HS-27A (cell line): ENCODE measurements at places on chromosomes 1 and 21.

GRCh38 chr1:118340928-118341910 is 156.2 kb upstream of the SPAG17 start:
- DNase-seq = no peak

- DNase-seq = no peak
Measured at GRCh38 chr1:193448682-193449461, 262.5 kb upstream of the B3GALT2 start.

DNA sequence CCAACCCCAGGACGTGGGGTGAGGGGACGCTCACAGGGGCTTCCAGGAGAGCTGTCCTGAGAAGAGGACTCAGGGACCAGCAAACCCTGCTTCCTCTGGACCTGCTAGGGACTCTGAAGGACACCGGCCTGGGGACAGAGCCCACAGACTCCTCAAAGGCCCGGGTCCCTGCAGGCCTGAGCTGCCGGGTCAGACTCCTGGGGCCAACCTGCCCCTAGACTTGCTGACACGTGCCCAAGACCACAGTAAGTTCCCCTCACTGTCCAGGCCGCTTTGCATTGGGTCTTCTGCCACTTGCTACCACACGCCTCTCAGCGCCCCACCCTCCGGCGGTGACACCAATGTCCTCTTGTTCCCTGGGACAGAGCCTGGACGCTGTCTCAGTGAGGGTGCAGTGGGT is 106.6 kb upstream of the IFFO2 start:
- no peak for DNase-seq

GRCh38 chr1:218667781-218668516 is 322.8 kb downstream of the TGFB2 start:
- no peak for DNase-seq

DNA sequence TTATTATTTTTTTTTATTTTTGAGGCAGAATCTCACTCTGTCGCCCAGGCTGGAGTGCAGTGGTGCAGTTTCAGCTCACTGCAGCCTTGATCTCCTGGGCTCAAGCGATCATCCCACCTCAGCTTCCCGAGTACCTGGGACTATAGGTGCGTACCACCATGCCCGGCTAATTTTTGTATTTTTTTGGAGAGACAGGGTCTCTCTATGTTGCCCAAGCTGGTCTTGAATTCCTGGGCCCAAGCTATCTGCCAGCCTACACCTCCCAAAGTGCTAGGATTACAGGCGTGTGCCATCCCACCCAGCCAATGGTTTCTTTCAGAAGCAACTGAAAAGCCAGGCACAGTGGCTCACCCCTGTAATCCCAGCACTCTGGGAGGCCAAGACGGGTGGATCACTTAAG is 2.3 kb downstream of the KRTCAP2 start:
- no peak for DNase-seq

DNA sequence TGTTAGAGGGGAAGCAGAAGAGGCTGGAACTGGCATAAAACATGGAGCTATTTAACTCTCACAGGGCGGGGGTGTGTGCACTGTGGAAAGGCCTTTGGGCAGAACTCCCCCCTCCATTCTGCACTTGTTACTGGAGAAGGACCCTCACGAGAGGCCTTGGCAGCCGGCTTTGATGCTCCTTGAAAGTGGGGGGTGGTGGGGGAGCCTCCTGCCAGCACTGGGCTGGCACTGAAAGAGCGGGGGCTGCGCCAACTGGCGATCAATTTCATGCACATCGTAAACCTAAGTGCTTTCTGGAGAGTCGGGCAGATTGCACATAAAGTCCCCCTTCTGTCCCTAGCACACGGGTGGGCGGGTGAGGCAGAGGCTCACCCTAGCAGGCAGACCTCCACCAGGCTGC is 28.9 kb downstream of the FOXO6 start:
- no peak for DNase-seq

GRCh38 chr1:34270181-34270580 is 93.5 kb downstream of the C1orf94 start:
- DNase-seq = no peak

- DNase-seq = no peak
Measured at GRCh38 chr21:22536509-22536908, 1538.3 kb downstream of the NCAM2 start.

DNA sequence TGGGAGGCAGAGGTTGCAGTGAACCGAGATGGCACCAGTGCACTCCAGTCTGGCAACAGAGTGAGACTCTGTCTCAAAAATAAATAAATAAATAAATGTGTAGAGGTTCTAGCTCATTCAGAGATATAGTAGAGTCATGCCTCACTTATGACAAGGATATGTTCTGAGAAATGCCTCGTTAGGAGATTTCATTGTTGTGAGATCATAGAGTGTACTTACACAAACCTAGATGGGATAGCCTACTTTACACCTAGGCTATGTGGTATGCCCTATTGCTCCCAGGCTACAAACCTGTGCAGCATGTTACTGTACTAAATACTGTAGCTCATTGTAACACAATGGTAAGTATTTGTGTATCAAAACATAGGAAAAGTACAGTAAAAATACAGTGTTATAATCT is 155.3 kb upstream of the JUN start:
- no peak for DNase-seq

DNA sequence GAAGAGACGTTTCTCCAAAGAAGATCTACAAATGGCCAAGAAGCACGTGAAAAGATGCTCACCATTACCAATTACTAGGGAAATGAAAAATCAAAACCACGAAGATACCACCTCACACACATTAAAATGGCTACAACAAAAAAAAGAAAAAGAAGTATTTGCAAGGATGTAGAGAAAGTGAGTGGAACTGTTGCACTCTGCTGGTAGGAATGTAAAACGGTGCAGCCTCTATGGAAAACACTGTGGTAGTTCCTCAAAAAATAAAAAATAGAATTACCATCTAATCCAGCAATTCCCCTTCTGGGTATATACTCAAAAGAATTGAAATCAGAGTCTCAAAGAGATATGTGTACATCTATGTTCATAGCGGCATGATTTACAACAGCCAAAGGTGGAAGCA is 115.4 kb upstream of the EDN2 start:
- no peak for DNase-seq

- no peak for DNase-seq
Measured at GRCh38 chr1:110538075-110538474, 19.1 kb upstream of the KCNA10 start.

GRCh38 chr1:41681331-41682098 is 197.0 kb upstream of the EDN2 start:
- DNase-seq = no peak

GRCh38 chr1:153364156-153364555 is 6.5 kb downstream of the S100A9 start:
- no peak for DNase-seq

DNA sequence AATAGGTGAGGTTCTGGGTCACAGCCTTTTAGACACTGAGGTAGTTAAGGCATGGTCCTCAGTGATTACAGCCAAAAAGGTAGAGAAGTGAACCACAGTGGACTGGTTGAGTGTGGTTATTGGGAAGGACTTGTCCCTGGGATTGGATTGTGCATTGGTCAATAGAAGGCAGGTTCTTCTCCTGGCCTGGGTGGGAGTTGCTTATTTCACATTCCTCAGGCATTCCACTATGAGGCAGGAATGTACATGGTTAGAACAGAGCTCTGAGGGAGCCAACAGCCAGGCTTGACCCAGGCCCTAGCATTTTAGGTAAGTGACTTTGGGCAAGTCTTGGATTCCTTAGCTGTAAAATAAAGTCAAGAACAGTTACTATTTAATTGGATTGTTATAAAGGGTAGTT is 97.9 kb upstream of the MARK1 start:
- DNase-seq = no peak

- DNase-seq = no peak
Measured at GRCh38 chr1:61368876-61369275, 286.5 kb downstream of the NFIA start.

DNA sequence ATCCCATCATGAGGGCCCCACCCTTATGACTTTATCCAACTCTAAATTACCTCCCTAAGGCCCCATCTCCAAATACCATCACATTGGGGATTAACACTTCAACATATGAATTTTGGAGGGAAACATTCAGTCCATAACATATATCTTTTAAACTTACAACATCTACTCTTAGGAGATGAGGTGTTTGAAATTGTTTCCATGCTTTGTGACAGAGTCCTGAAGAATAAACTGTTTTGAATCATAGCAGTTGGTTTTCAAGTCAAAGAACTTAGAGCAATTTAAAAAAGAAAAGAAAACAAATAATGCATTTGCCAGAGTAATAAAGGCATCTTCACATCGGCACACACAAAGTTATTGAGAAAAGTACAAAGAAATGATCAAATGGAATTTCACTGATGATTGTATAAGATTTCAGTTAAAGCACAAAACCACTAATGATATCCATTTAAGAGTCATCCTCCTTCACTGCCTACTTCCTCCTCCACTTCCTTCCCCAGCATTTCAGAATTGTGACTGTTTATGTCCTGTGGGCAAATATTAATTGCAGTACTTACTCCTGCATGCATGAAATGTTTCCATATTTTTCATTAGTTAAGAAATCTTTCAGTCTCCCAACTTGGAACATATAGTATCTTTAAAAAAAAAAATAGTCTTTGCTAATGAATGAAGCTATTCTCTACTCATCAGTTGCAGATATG is 202.0 kb downstream of the LRRC40 start:
- DNase-seq = no peak

- DNase-seq = no peak
Measured at GRCh38 chr1:203139976-203140475, 12.5 kb downstream of the ADORA1 start.

- DNase-seq = no peak
Measured at GRCh38 chr1:204255225-204255624, 41.4 kb upstream of the GOLT1A start.

DNA sequence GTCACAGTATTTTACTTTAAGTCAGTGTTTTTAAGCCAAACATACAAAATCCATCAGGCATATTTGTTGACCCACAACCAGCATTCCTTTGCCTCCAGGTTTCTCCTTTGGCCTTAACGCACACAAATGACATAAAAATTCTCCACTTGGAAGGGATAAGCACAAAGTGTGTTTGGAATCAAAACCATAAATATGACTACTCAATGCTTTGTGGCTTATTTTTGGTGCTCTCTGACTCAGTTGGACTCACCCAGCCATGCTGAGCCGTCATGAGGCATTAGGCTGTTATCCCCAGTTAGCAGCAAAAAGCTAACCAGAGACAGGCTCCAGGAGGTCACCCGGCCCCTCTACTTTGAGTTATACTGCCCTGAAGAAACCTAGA is 948 bp downstream of the PRUNE1 start:
- no peak for DNase-seq

GRCh38 chr1:95223110-95223509 is 10.9 kb upstream of the RWDD3 start:
- no peak for DNase-seq

- DNase-seq = peak; percentile 34
Measured at GRCh38 chr21:31198575-31198974, 145.5 kb downstream of the TIAM1 start.

DNA sequence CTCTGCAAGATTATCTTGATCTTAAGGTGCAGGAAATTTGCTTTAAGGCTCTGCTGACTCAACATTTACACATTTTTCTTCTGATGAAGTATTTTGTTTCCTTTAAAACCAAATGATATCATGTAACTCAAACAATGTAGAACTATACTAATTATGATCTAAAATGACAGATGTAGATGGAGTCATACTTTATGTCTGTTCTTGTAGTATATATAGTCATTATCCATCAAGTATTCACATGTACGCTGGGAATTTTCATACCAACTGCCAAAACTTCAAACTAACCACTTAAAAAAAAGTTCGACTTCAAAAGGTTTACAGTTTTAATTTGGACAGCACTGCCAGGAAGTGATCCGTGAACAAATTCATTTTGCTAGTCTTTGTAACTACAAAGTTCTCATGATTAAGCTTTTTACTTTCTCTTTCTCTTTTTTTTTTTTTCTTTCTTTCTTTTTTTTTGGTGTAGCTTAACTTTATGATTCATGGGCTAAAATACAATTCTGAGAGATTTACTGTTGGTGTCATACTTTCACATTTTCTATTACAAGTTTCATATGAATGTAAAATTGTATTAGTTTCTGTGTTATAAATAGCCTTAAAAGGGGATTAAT is 509.0 kb upstream of the CXADR start:
- DNase-seq = peak; percentile 27

GRCh38 chr1:91846007-91846638 is 39.8 kb downstream of the TGFBR3 start:
- peak; percentile 51 for DNase-seq

DNA sequence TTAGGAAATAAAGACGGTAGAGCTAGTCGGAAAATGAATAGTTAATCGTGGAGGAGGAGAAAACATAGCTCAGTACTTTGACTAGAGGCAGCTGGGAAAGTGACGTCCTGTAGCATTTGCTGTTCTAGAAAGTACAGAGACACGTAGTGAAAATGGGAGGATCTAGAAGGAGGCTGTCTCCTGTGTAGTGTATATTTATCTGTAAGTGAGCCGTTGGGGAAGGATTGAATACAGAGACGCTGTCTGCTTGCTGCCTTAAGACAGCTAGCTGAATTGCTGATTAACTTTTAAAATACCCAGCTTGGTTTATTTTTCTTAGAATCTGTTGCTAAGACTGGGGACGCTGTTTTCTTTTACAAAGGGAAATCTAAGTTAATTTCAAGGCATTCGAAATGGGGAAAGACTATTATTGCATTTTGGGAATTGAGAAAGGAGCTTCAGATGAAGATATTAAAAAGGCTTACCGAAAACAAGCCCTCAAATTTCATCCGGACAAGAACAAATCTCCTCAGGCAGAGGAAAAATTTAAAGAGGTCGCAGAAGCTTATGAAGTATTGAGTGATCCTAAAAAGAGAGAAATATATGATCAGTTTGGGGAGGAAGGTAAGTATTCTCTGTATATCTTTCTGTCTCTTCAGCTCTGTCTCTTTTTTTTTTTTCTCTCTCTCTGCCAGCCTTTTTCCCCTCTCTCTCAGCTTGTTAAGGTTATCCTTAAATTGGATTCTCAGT is at the start of gene DNAJB4:
Gene DNAJB4 (plus strand): TSS at position 221 of the 729 bp plus-strand sequence. CDS start 172 bp downstream, at position 393.
- peak; percentile 97 for DNase-seq

- DNase-seq = no peak
Measured at GRCh38 chr21:27329255-27329851, 362.5 kb upstream of the ADAMTS5 start.

- DNase-seq = peak; percentile 90
Measured at GRCh38 chr1:12143631-12144155, 23.1 kb upstream of the TNFRSF1B start.

GRCh38 chr1:92126088-92126487 is 45.9 kb downstream of the BTBD8 start:
- no peak for DNase-seq

DNA sequence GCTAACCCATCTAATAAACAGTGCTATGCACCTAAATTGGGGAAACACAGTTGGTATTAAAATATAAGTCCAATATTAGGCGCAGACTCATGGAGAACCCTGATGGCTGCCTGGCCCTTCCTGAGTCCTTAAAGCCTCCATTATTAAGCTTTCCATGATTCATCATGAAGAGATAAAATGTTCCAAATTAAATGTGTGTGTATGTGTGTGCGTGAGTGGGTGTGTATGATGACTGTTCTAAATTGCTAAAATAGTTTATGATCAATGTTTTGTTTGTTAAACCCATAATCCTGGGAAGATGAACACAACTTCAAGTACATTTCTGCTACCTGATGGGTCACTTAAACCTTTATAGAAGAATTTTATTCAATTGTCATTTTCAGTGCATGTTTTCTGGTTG is 6.3 kb upstream of the RBBP5 start:
- DNase-seq = no peak

GRCh38 chr1:150772326-150772725 is 6.7 kb upstream of the CTSS start:
- DNase-seq = no peak

- DNase-seq = no peak
Measured at GRCh38 chr1:227356620-227357146, 38.4 kb upstream of the CDC42BPA start.

- DNase-seq = no peak
Measured at GRCh38 chr1:56266359-56266758, 313.0 kb downstream of the PLPP3 start.
